ENCODE measurements at places on chromosomes 6 and 20. TPM values are rescaled to one million over a fixed set of nuclear protein-coding genes. Genes with fewer than 3 reads are reported as not detected.

The HEBP2 gene
- total RNA-seq = 12.1 TPM

DNA sequence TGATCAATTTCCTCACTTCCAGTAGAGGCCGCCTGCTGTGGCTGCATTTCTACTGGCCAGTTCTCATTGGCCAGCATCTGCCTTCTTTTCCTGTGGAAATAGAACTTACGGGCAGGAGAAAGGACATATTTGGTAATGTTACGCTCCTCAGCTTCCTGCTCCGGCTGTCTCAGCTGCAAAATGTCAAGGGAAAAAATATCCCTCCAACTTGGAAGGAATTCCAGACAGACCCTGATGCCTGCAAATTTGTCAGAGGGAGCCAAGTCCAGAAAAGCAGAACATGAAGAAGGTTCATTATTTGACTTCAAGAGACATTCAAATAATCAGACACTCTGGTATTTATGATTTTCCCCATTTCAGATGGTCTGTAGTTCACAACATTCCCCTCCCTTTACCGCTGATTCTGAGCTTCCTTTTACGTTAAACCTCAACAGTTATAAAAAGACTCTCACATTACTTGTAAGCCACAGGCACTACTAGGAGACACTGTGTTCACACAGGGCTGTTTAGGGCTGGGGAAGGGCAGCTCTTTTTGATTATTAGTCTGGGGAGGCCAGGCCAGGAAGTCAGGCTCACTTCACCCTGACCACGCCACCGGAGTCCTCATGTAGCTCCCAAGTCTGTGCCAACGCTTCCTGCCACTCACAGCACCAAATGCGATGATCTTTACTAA lies 179.6 kb upstream of the CCN2 start:
- DNase-seq = peak; percentile 62

GRCh38 chr6:32146687-32147086 lies 5.1 kb downstream of the PRRT1 start:
- DNase-seq = no peak

GRCh38 chr6:110360676-110361075 lies 2.5 kb upstream of the METTL24 start:
- DNase-seq = no peak

- DNase-seq = peak; percentile 56
These were observed 8.8 kb upstream of the PERP start for GRCh38 chr6:138115877-138116660.

GRCh38 chr6:14965424-14966075 lies 280.3 kb upstream of the JARID2 start:
- DNase-seq = peak; percentile 47

GRCh38 chr6:28462401-28462800 lies 19.1 kb upstream of the ZSCAN23 start:
- no peak for DNase-seq

GRCh38 chr6:42963855-42964605 lies 3.5 kb downstream of the GNMT start:
- DNase-seq = no peak

DNA sequence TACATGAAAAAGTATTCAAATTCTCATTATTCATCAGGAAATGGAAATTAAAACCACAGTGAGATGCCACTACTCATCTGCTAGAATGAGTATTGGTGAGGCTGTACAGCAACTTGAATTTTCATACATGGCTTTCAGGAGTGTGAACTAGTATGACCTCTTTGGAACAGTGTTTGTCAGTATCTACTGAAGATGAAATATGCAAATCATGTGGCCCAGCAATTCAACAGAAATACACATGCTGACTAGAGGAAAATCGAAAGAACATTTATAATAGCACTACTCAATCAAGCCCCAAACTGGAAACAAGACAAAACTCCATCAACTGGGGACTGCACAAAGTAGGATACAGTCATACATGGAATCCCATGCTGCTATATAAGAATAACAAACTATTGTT lies 102.2 kb downstream of the DCDC2 start:
- DNase-seq = no peak

DNA sequence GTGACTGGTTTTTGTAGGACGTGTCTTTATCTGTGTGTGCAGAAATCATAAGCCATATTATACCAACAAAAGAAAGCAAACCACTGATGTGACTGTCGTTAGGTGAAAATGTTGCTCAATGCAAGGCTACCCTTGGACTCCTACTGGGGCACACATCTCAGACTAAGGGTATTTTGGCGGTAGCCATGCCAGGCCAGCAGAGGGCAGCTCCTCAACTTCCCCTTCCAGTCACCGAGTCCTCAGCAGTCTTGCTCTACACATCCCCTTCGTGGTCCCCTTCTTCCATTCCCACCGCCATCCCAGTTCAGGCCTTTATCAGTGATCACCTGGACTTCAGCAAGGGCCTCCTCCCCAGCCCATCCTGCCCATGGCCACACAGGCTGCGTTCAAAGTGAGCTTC lies 113.7 kb upstream of the GGTLC1 start:
- no peak for DNase-seq

DNA sequence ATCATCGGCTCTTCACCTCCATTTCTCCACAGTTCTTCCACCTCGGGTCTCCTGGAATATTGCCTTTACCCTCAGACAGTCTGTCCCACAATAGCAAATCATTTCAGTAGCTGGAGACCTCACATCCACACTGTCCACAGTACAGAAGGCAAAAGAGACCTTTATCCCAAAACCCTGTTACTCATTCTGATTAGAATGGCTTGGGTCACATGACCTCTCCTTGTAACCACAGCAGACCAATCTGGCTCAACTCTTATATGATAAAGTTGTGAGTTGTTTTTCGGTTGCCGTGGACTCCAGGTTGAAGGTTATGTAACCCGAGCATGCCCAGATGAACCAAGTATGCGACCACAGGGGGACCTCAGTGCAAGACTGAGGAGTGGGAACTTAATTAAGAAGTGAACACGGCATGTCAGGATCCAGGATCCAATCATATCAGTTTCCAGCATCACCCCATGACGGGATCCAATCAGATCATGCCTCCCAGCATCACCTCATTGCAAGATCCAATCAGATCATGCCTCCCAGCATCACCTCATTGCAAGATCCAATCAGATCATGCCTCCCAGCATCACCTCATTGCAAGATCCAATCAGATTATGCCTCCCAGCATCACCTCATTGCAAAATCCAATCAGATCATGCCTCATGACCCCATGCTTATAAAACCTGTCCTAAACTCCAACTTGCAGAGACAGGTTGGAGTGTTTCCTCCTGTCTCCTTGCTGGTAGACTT lies 68.7 kb downstream of the LY86 start:
- no peak for DNase-seq
